ENCODE measurements at places on chromosomes 1 and 21.

DNA sequence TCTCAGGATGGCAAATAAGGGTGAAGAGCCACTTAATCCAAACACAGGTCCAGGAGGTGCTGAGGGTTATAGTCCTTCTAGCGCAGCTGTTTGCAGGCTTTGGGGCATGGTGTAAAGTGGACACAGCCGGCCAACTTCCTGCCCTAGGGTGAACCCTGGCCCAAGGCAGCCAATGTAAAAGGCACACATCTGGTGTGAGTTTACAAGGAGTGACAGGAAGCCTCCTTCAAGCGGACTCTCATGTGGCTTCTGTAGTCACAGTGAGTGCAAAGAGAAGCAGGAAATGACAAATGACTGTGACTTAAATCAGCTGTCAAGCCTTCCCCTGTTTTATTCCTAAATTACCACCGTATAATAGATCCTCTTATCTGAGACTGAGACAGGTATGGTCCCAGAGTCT, 213.0 kb downstream of the CRB1 start:
- no peak for DNase-seq

DNA sequence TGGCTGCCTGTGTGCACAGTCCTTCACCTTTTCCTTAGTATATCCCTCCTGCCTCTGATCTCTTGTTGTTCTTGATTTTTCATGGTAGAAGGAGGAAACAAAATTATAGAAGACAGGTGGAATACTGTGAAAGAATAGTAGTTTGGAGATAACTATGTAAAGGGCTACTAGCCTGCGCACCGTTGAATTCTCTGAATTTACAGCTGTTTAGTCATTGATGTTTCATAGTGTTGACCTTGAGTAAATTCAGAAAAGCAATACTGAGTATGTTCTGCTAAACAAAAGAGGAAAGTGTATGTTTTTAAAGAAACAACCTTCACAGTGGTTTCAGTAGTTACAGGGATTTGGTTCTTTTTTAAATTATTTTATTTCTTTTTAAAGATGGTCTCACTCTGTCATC, 18.1 kb downstream of the CAMTA1 start:
- DNase-seq: no peak

DNA sequence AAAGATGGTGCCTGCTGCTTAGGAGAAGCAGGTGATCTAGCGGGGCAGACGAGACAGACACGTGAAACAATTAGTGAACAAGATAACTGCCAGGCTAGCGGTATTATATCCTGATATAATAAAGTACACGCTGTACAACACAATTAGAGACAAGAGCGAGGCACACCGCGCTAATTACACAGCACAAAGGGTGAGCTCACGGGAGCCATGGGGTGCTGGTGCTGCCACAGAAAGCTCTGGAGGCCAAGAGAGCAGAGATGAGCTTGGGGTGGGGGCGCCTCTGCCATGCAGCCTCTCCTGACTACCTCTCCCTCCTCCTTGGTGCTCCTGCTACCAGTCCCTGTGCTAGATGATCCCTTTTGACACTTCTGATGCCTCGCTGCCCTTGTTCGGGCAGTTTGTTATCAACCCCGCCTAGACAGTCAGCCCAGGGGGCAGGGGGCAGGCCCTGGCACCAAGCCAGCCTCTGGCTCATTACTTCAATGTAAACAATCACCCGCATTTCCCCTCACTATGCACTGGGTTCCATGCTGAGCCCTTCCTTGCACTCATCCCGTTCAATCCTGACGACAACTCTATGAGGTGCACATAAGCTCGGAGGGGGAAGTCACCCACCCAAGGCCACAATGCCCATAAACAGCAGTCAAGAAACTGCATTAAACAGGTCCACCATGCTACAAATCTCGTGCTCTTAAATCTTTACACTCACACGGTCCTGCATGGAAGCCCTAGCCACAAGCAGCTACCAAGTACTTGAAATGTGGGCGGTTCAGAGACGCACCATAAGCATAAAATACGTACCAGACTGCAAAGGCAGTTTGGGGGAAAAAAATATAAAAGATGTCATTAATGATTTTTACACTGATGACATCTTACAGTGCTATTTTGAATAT, 103.0 kb downstream of the SSBP3 start:
- no peak for DNase-seq

DNA sequence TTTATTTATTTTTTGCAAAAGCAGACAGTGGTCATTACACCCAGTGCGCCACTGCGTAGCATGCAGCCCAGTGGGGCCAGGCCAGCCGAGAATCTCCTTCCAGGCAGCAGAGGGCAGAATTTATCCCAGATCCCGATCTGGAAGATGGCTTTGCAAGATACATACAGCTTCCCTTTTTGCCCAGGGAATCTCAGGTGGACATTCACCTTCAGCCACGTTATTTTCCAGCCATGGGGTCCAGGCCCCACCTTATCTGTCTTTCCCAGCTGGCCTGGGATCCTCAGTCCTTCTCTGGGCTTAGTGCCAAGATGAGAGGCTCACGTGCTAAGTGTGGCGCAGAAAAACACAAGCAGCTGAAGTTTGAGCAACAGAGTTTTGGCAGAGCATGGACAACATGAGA, 123.6 kb downstream of the AJAP1 start:
- no peak for DNase-seq

DNA sequence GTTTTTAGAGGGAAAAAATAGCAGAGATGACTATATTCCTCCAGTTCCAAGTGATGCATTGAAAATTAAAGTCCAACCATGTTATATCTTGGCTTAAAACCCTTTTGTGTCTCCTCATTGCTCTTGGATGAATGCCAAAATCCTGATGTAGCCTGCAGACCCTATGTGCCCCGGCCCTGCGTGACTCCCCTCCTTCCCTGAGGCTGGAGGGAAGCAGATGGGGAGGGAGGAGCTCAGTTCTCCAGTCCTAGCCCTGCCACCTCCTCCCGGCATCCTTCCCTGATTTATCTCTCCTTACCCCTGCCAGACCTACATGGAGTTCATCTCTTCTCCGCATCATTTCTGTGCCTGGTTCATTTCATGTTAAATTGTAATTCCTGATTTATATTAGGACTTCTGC, 397.4 kb downstream of the PTPRU start:
- DNase-seq: no peak

DNA sequence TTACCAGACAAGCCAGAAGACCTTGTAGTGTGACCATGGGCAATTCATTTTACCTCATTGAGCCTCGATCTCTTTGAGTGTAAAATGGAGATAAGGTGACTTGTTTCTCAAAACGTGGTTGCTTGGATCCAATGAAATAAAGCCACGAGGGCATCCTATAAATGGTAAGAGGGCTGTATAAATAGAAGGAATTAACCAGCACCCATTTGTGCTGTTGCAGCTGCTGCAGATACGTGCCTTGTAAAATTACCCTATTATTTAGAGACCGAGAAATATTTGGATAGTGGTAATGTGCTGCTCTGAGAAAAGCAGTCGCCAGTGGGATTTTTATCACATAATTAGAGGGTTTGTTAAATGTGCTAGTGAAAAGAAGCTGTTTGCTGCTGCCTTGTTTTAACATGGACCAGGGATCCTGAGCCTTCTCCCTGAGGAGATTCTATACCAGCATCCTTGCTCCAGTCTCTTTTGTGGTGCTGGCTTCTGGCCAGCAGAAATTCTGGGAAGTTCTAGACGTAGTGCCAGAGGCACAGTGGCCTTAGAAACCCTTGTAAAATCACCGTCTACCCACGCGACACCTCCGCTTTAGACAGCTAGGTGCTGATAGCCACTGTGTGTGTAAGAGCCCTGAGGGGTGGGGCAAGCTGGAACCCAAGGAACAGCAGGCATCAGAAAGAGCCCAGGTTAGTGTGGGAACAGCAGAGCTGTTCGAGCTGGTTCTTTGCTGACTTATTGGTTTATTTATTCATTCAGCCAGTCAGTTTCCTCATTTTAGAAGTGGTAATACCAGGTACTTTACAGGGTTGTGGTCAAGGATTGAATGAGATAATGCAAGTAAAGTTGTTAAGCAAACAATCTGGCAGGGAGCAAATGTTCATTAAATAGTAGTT, 137.5 kb downstream of the NOS1AP start:
- DNase-seq: no peak

DNA sequence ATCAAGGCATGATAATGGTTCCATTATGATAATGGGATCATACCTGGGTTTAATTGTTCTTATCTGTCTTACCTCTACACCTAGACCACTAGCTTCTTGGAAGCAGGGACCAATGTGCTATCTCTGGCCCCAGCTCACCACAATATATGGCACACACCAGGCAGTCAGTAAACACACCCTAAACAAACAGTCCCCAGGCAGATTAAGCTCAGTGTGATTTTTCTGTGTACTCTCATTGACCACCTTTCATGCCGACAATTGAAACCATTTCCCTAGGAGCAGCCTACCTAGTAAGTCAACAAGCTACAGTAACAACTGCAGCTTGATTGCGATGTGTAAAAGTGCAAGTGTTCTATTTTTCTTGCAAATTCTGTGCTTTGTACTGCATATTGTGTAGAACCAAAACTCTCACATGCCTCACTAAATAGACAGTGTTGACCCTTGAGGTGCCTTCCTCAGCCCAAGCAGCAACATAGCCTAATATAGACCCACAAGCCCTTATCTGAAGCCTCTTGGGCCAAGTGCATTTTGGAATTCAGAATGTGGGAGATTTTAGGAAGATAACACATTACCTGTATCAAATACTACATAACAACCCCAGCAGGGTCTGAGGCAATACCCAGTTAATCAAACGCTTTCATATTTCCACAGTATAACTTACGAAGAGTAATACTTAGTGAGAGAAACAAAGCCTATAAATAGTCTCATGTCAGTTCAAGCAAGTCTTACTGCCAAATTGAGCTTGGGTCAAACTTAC, 32.0 kb downstream of the INPP5B start:
- DNase-seq: no peak

- no peak for DNase-seq
These were observed 34.6 kb downstream of the XCL2 start for GRCh38 chr1:168509210-168509609.

DNA sequence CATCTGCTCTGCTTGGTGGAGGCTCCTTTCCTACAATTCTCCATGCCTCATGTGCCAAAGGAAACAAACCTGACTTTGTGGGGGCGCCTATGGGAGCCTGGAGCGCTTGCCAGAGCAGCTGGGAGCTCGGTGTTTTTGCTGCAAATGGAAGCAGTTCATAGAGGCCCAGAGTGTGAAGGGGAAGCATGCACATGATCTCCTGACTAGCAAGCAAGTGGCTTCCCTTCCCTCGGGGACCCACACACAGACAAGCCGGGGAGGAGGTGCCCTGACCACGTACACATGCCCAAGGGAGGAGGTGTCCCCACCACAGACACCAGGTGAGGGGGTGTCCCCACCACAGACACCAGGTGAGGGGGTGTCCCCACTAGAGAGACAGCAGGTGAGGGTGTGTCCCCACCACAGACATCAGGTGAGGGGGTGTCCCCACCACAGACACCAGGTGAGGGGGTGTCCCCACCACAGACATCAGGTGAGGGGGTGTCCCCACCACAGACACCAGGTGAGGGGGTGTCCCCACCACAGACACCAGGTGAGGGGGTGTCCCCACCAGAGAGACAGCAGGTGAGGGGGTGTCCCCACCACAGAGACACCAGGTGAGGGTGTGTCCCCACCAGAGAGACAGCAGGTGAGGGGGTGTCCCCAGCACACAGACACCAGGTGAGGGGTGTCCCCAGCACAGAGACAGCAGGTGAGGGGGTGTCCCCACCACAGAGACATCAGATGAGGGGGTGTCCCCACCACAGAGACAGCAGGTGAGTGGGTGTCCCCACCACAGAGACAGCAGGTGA, 106.8 kb downstream of the CRYAA start:
- DNase-seq: no peak

GRCh38 chr1:30757352-30758120, at the start of gene LAPTM5:
LAPTM5 (minus strand) TSS chr1:30757774; CDS start chr1:30757745, 29 bp downstream.
- peak; percentile 63 for DNase-seq

GRCh38 chr1:174230399-174230798, 71.1 kb downstream of the RABGAP1L start:
- DNase-seq: no peak

- no peak for DNase-seq
These were observed 32.7 kb downstream of the TFAP2E start for GRCh38 chr1:35605867-35606182.

Data from germinal center (tissue), 1 donor.